ENCODE measurements at places on chromosomes 2 and 18. TPM values are rescaled to one million over a fixed set of nuclear protein-coding genes. Genes with fewer than 3 reads are reported as not detected.

Gene CD302
- total RNA-seq, result 47.1 TPM

Gene LRP1B
- total RNA-seq, result 0.62 TPM

DNA sequence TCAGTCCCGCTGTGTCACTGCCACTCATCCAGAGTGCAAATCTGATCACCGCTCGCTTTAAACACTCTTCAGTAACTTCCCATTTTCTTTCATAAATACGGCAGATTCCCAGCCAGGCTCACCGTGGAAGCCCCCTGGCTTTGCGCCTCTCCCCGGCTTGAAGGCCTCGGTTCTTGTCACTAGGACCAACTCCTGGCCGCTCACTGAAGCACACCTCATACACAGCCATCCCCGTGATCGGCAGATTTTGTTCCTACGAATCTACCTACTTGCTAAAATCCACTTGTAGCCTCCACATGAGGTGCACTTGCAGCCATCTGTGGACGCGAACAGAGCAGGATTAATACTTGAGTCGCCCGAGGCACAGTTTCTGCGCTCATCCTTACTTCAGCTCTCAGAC, 462.4 kb upstream of the MYT1L start:
- DNase-seq, result no peak

DNA sequence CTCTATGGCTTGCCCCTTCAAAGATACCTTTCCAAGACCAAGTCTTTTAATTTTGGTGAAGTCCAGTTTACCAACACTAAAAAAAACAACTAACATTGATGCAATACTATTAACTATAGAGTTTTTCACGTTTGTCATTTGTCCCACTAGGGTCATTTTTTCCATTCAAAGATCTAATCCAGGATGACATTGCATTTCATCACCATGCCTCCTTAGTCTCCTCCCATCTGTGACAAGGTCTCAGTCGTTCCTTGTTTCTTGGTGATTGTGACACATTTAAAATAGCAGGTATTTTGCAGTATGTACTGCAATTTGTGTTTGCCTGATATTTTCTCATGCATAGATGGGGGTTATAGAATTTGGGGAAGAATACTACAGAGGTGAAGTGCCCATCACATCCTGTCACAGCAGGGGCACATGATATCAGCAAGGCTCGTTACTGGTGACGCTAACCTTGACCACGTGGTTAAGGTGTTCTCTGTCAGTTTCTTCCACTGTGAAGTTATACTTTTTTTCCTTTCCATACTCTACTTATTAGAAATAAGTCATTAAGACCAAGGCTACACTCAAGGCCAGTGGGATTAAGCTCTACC, 799.2 kb upstream of the RAB6C start:
- DNase-seq, result no peak

Gene COL4A4
- 7.4 TPM for total RNA-seq

- no peak for DNase-seq
Measured at GRCh38 chr18:36808681-36809080, 20.1 kb downstream of the TPGS2 start.

Gene CTNNA2
- total RNA-seq, result 5.4 TPM

Gene MTCL1
- 14.6 TPM for total RNA-seq

Gene PAX3
- not detected for total RNA-seq

DNA sequence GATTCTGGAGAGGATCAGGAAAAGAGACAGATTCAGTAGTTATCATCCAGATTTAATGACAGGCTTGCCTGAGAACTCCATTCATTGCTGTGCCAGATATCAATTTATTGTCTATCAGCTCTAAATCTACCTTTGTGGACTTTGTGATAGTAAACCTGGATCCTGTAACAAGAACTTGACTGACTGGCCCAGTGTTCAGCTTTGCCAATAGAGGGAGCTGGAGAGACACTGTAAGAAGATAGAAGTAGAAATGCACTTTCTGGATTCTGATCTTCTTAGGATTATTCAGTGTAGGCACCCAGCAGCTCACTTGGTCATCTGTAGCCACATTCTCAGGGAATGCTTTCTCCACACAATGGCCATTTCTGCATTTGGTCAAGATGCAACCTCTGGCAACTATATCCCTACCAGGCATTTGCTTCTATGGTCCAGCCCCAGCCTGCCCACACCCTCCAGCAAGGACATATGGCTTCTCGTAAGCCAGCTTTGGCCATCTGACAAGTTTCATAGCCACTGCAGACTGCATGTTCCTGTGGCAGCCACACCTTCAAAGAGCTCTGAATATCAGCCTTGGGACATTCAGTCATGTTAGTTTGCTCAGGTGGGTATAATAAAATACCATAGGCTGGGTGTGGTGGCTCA, 6.1 kb upstream of the SERPINB8 start:
- no peak for DNase-seq

Gene MAP2
- 41.9 TPM for total RNA-seq

DNA sequence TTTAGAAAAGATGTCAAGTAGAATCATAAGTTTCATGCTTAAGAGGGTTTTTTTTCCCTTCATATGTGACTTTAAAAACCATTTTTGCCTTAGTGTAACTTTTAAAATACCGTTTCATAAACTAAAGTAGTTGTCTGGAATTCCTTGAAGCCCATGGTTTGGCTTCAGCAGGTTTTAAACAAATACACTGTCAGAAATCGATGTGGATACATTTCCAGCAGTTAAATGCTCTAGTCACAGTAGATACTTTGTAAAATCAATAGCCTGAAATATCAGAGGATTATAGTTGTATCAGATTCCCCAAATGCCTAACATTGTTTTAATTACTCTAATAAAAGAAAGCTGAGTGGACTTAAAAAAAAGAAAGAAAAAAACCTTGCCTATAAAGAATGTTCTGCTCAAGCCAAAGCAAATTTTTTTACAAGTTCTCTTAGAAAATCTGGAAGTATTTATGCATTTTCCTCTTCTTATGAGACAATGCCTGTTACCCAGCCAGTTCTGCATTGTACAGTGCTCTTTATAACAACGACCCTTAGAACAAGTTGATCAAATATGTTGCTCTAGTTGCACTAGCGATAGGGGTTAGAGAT, 260.5 kb downstream of the LTBP1 start:
- DNase-seq, result no peak

DNA sequence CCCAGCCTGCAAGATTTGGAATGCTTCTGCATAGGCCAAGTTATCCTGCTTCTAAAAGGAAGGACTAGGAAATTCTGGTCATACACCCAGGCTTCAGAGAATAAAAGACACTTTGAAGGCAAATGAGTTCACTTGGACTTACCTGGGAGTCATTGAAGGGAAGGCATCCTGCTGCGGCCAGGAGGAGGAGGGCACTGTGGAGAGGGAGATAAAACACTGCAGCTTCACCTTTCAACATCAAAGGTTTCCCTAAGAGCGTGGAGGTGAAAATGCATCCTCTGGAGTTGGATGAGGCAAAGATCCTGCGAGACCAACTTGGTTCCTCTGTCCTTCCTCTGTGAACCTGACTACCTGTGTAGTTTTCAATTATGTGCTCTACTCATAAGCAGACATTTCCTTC, 79.5 kb upstream of the RIOK3 start:
- DNase-seq, result no peak

Gene TRPM8
- total RNA-seq, result not detected

GRCh38 chr2:98749066-98749450, 18.1 kb upstream of the MGAT4A start:
- DNase-seq, result no peak

DNA sequence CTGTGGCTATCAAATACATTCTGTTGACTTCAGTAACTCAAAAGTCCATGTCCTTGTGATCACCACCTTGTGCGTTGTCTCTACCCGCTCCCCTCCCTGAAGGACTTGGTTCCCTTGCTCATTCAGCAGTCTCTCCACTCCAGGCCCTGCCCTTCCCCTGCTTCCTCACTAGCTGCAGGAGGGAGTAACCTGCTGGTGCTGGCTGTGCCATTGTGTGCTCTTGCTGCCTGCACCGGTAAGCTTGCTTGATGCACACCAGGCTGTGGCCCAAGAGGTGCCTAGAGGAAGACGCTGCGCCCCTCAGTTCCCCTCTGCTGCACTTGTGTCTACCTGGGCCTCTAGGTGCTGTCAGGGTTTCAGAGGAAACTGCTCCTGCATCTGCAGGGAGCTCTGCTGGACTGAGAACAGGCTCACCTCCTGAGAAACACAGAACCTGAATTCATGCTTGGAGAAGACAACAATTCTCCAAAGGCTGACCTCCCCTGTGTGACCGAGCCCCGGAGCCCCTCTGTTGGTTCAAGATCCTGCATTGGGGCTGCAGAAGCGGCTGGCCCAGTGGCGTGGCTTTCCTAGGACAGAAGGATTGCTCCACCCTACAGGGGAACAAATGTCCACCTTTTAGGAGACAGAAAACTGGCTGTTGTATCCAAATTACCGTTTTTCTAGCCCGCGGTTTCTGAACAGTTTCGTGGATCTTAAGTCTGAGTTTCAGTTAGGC, 33.6 kb downstream of the PTPRM start:
- no peak for DNase-seq

GRCh38 chr2:202127687-202128331, 54.8 kb downstream of the KIAA2012 start:
- DNase-seq, result no peak

DNA sequence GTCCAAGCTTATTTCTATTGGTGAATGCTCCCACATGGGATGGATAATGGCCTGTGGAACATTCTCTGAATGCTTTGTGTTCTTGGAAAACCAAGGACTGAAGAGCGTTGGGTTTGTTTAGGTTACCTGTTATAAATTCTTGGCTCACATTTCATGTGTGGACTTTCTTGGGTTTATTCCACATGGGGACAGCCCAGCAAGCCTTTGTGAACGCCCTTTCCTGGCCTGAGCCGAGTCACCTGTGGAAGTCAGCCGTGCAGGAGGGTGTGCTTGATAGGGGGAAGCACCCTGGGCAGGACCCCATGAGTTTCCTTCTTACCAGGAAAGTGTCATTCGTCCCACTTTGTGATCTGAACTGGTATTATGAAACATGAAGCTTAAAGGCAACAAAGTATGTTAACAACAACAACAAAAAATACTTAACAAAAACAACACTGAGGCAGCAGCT, 4.1 kb downstream of the RAB31 start:
- DNase-seq, result no peak

DNA sequence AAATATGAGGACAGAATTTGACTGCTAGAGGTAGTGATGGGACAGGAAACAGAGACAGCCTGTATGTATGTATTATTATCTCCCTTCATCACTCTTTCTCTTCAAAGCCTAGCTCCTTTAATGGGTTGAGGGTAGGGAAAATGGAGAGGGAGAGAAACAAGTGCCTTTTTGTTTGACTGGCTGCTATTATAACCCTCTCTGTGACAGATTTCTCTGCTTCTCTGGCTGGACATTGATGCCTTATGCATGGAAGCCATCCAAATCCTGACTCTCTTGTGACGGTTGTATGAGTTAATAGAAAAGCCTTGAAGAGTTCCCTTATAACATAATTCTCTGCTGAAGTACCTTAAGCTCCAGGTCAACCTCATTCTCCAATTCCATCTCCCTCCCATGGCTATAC, 118.5 kb upstream of the COL5A2 start:
- DNase-seq, result no peak

Gene OST4
- 198 TPM for total RNA-seq

- DNase-seq, result no peak
Measured at GRCh38 chr2:190283783-190284182, 35.8 kb downstream of the HIBCH start.

Gene UGT1A8
- not detected for total RNA-seq

GRCh38 chr2:144130551-144130950, 389.4 kb downstream of the ZEB2 start:
- DNase-seq, result no peak

Gene IL36A
- not detected for total RNA-seq

GRCh38 chr2:99442837-99443236, 47.0 kb downstream of the REV1 start:
- no peak for DNase-seq

Gene IL36RN
- total RNA-seq, result not detected

Gene MARCO
- total RNA-seq, result 22.0 TPM

DNA sequence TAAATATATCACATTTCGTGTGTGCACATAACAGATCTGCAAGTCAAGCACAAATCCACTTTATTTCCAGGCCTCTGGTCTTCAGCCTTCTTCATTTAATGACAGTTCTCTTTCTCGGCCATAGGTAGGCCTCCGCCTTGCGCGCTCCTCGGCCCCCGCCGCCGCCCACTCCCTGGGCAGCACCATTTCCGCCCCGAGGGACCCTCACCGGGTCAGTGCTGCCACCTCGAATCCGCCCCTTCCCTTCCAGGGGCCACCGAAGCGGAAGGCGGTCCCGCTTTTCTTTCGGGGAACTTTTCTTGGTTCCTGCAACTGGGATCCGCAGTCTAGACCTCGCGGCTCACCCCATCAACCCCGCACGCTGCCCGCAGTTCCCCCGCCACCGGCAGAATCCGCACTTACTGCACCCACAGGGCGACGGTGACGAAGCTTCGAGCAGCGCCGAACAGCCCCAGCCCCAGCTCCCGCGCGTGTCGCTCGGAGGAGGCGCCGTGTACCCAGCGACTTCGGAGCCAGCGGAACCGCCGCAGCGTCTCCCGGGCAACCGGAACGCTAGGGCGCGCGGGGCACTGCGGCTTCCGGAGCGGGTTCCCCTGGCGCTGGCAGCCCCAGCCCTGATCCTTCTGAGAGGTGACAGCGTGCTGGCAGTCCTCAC, at the start of gene CDKL4:
Gene CDKL4 (minus strand): TSS at position 502 of the 655 bp plus-strand sequence.
- no peak for DNase-seq

DNA sequence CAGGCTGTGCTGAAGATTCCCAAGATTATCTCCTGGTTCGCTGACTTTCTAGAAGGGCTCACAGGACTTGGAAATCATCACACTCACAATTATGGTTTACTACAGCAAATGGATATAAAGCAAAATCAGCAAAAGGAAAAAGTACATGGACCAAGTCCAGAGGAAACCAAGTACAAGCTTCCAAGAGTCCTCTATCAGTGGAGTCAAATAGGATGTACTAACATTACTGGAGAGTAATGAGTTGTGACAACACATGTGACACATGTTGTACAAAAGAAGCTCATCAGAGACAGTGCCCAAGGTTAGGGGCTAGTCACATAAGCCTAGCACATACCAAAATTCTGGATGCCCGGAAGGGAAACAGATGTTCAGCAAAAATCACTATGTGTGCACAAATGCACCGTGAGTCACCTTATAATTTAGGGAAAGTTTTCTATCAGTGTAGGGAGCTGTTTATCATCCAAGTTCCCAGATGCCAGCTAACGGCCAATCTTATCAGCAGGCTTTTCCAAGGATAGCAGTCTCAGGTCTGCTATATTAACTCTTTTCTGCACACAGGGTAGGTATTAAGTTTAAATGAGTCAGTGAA, 9.5 kb downstream of the TMEM237 start:
- DNase-seq, result no peak

DNA sequence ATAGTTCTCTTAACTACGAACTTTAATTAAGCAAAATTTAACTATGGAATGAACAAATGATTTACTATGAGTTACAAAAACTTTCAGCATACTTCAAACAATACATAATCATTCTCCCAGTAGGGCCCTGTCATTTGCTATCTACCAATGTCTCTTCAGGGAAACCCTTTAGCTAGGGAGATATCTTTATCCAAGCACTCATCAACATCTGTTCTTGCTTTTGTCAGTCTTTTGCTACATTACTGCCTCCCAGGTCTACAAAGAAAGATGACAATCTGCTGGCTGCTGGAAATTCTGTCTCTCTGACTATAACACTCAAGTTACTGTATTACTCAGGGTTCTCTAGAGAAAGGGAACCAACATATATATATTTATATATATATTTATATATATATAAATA, 1626.3 kb upstream of the CELF4 start:
- DNase-seq, result no peak

- no peak for DNase-seq
Measured at GRCh38 chr18:10085876-10086275, 172.1 kb downstream of the VAPA start.

GRCh38 chr18:58770601-58771000, 94.1 kb upstream of the ZNF532 start:
- no peak for DNase-seq
